Activated CD4-positive, CD25-positive, alpha-beta regulatory T cell treated with anti-CD3 and anti-CD28 coated beads, Interleukin-2, amount 50 U/mL, for 16 hours (primary cell): ENCODE measurements at places on chromosomes 1 and 21.

DNA sequence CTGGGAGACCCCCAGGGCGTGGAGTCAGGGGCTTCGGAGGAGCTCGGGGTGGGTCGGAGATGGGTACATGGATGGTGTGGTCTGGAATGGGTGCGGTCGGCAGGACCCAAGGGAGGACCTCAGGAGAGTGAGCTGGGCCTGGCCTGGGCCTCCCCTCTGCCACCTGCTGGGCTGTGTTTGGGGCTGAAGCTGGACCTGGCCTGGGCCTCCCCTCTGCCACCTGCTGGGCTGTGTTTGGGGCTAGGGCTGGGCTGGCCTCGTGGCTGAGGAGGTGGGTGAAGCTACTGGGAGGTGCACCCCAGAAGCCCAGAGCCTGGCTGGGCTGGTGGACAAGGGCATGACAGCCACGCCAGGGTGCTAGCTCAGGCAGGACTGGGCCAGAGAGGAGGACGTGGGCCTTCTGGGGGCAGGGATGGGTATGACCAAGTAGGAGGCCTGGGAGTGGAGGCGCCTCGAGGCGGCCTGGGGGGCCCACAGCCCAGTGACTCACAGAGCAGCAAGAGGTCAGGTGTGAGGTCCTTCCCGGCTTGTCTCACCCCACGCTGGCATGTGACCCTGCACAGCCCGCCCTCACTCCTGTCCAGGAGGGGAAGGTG lies 14.5 kb downstream of the SAMD11 start:
- DNase-seq = no peak

GRCh38 chr21:45969921-45970673 lies 11.5 kb upstream of the COL6A1 start:
- no peak for DNase-seq

DNA sequence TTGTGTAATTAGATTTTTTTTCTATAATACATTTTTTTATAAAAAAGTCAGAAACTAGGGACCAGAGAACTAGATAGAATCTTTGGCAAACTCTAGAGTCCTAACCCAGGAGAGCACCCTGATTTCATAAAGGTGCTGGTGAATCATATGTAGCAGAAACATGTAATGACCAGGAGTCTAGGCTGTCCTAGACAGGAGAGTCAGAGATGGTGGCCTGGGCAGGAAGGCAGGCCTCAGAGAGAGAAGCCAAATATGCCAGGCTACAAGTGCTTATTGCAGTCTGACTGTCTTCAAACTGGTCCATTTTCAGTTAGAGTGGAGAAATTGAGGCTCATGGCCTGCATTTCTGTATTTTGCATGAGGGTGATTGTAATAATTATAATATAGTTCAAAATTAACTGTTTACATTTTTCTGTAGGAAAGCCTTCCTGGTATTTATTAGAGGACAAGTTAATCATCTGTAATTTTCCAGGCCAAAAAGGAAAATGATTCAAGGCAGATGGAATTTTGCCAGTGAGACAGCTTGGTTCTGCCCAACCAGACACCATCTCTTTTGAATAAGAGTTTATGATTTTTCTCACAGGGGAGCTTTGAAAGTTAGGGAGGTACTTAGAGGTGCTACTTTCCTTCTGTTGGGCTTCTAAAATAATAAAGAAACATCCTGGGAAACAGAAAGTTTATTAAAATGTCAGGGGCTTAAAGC lies 129.8 kb downstream of the S1PR1 start:
- DNase-seq = no peak

DNA sequence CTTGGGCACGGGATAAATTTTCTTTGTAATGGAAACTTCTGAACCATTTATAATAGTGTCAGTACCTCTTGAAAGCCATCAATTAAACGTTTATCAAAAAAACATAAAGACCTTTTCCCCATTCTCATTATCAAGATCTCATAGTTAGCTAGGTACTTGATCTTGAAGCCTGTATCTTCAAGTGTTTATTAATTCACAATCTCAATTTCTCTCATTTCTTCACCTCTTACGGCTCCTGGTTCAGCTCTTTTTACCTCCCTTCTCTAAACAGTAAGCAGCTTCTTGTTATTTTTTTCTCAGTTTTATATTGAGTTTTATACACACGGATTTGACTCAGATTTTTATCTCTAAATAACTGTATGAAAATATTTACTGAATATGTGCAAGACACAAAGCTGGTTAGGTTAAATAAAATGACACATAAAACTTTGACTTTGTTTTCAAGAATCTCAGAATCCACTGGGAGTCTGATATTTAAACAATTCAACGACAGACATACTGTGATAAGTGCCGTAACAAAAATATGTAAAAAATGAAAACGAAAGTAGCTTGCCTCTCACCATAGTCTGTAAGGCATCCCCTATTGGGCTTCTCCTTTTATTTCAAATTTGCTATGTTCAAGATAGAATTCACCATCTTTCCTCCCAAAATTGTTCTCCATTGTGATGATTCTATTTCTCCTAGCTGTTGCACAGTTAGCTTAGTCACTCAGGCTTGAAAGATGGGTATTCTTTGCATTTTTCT lies 411.6 kb upstream of the ZRANB2 start:
- no peak for DNase-seq

GRCh38 chr1:216420263-216420662 lies 3.0 kb downstream of the USH2A start:
- DNase-seq = no peak

DNA sequence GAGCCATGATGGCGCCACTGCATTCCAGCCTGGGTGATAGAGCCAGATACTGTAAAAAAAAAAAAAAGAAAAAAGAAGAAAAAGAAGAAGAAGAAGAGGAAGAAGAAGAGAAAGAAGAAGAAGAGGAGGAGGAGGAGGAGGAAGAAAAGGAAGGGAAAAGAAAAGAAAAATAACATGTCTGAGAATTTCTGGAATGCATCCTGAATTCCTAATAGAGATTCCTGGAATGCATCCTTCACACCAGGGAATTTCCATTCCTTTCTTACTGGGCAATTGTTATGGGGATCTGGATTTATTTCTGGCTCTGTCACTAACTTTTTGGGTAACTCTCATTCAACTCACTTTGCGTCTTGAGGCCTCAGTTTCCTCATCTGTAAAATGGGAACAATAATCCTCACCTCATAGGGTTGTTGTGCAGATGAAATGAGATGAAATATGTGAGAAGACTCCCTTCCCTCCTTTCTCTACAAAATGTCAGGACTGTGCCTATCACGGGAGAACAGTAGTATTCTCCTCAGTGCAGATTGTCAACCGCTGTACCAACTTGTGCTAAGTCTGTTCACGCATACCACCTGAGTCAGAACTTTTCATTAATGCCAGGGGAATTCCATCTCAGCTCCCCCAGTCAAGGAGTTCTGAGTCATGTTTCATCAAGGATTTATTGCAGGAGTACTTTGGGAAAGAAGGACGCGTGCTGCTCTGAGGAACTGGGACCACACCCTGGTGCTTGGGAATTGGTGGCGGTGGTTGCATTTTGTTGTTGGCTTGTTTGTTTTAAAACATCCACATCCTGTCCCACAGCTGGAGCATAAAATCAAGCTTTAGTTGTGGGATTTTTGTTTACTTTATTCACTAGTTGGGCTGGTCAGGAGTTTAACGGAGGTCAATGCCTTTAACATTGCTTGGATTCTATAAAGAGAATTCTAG lies 42.4 kb upstream of the ROR1 start:
- no peak for DNase-seq
